ENCODE measurements at places on chromosomes 6 and 20.

GRCh38 chr20:1775117-1775516 lies 117.5 kb upstream of the SIRPG start:
- DNase-seq, result no peak

GRCh38 chr20:17852323-17852722 lies 116.3 kb downstream of the SNX5 start:
- no peak for DNase-seq

GRCh38 chr6:138957484-138957883 lies 30.6 kb downstream of the REPS1 start:
- no peak for DNase-seq

GRCh38 chr20:17648791-17649730 lies 33.0 kb downstream of the RRBP1 start:
- no peak for DNase-seq

- no peak for DNase-seq
Observed at GRCh38 chr6:167572106-167572505, 247.2 kb downstream of the TTLL2 start.

DNA sequence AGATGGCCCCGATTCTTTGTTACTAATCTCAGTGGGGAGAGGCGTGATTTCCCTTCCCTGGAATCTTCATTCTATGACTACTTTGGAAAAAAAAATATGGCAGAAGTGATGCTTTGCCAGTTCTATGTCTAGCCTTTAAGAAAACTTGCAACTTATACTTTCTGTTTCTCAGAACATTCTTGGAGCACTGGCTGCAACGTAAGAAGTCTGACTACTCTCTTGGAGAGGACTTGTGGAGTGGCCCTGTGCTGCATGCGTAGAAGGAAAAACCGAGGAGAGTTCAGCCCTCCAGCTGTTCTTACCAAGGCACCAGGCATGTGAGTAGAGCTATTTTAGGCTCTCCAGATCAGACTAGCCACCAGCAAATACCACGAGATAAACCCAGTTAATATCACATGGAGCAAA lies 77.6 kb upstream of the STXBP5 start:
- no peak for DNase-seq

DNA sequence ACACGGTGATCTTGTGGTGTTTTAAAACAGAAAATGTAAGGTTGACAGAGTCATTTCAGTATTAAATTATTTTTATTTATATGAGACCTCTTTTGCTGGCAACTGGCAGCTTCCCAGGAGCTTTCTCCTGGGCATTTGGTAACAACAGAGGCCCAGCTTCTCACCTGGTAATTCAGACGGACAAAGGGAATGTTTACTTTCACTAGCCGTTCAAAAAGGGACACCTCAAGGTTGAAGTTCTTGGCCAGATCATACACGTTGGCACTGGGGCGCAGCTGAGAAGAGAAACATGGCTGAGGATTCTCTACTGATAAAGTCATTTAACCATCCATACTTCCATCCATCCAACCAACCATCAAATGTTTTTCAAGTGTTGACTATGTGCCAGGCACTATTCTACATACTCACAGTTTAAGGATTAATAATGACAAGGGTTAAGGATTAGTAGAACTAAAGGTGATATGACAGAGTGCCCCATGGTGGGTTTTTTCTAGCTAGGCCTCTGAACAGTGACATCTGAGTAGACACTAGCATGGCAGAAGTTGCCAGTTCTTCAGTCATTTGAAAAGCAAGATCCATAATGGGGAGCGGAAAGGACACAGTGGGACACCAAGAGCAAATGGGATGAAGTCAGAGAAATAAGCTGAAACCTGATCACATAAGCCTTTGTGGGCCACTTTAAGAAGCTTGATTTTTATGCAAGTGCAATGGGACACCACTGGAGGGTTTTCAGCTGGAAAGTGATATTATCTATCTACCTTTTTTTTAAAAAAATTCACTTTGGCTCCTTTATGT lies 25.1 kb downstream of the ZNFX1 start:
- no peak for DNase-seq

GRCh38 chr6:106860940-106861339 lies 113.6 kb downstream of the CD24 start:
- no peak for DNase-seq

GRCh38 chr6:14270925-14271788 lies 153.6 kb downstream of the CD83 start:
- DNase-seq, result no peak

DNA sequence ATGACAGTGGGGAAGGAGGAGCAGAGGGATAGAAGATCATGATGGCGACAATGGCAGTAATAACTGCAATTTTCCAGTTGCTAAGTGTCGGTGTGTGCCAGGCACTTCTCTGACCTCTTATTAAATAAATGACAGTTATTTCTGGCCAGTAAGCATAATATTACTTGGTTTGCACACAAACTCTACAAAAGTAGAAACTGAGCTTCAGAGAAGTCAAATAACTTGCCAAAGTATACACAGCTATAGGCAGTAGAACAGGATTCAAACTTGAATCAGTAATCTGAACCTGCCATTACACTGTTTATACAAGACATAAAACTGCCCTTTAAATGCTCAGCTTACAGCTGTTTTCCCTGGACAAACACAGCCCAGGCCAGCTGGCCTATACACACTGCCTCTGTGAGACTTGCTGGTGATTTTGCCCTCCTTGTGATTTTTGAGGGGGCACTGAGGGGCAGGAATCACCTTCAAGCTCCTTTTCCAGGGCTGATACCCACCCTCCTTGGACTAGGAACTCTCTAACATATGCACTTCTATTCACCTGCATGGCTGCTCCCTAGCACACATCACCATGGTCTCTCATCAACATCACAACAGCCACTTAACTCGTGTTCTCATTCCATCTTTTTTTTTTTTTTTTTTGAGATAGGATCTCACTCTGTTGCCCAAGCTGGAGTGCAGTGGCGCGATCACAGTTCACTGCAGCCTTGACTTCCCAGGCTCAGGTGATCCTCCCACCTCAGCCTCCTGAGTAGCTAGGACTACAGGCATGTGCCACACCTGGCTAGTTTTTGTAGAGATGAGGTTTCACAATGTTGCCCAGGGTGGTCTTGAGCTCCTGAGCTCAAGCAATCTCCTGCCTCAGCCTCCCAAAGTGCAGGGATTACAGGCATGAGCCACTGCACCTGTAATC lies 63.6 kb downstream of the SLC23A2 start:
- no peak for DNase-seq

- DNase-seq, result no peak
Observed at GRCh38 chr6:11129908-11130565, 18.5 kb upstream of the ERVFRD-1 start.

GRCh38 chr6:83432636-83433035 lies 1.8 kb upstream of the ME1 start:
- no peak for DNase-seq

- DNase-seq, result no peak
Observed at GRCh38 chr6:152207915-152208714, 400.6 kb downstream of the ESR1 start.

GRCh38 chr6:4136354-4136831 lies 1.0 kb upstream of the ECI2 start:
- DNase-seq, result no peak

DNA sequence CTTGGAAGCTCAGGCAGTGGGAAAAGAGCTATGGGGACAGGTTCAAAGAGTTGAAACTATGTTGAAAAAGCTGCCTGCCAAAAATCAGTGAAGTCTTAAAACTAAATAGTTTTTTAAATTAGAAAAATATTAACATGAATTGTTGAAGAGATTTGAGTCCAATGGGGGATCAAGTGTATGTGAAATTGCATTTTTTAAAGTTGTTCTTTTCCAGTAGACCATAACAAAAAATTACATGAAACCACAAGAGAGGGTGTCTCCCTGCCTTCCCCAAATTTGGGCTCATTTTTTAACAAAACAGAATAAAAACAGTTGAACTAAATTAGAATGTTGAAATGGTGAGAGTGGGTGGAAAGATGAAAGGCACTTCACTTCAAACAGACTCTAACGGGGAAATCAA lies 31.5 kb upstream of the COL10A1 start:
- no peak for DNase-seq

- no peak for DNase-seq
Observed at GRCh38 chr20:15081261-15081660, 743.8 kb upstream of the FLRT3 start.

GRCh38 chr6:2579241-2579761 lies 171.4 kb downstream of the MYLK4 start:
- DNase-seq, result no peak

DNA sequence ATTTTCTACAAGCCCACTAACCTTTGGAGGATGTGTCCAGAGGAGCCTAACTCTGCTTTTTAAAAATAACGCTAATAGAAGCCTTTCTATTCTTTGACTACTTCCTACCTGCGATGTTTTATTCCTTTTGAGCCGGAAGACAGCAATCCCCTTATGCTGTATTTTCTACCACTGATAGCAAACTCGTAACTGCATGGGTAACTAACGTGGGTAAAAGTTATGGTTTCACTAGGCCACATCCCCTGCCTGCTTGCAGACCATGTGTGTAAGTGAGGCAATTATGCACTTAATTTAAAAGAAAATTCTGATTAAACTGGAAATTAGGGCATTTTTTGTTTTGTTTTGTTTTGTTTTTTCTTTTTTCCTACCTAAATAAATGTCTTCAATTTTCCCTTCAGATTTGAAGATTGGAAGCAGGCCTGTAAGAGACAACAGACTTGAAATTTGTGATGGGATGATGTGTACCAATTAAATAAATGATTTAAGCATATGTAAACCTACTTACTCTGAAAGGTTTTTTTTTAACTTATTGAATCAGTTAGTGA lies 931 bp downstream of the UFL1 start:
- DNase-seq, result no peak

DNA sequence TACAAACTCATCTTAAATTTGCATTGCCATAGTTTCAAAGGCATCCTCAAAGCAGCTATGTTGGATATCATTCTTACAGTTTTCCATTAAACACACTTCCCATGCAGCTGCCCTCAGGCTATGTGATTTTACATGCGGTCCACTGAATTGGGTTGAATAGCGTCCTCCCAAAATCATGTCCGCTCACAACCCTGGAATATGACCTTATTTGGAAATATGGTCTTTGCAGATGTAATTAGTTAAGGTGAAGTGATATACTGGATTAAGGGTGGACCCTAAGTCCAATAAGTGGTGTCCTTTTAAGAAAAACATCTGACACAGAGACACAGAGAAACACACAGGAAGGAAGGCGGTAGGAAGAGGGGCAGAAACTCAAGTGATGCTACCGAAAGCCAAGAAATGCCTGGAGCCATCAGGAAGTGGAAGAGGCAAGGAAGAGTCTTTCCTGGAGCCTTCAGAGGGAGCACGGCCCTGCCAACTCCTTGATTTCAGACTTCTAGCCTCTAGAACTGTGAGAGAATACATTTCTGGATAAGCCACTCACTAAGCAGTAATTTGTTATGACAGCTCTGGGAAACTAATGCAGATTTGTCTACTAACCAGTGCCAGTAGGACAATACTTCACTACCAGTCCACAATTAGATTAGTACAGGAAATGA lies 42.7 kb upstream of the NHSL1 start:
- DNase-seq, result no peak

GRCh38 chr6:137213331-137213740 lies 5.8 kb downstream of the IFNGR1 start:
- no peak for DNase-seq

- no peak for DNase-seq
Observed at GRCh38 chr20:15476186-15476585, 1097.1 kb downstream of the KIF16B start.

GRCh38 chr20:63087872-63088680 lies 81.3 kb upstream of the BHLHE23 start:
- DNase-seq, result no peak

GRCh38 chr6:340991-341827 lies 48.9 kb downstream of the DUSP22 start:
- DNase-seq, result no peak

- no peak for DNase-seq
Observed at GRCh38 chr6:98827295-98828159, 6.8 kb upstream of the POU3F2 start.

DNA sequence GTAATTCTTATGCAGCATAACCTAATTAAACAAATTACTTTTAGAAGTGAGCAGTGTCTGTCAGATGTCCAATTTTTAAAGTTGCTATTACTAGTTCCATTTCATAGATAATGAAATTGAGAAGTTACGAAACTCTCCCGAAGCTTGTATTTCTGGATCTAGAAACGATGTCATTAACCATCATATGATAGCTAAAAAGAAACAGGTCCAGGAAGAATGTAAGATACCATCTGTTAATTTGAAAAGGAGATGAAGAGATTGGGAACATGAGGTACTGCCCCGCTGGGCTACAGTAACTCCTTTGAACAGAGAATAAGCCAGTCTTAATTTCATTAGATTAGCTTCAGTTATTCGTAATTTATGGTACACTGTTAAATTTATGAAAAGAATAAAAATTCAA lies 47.5 kb upstream of the TMX4 start:
- no peak for DNase-seq

GRCh38 chr20:19427480-19427879 lies 215.0 kb downstream of the SLC24A3 start:
- DNase-seq, result no peak

- no peak for DNase-seq
Observed at GRCh38 chr20:20407891-20408805, 40.2 kb downstream of the INSM1 start.

DNA sequence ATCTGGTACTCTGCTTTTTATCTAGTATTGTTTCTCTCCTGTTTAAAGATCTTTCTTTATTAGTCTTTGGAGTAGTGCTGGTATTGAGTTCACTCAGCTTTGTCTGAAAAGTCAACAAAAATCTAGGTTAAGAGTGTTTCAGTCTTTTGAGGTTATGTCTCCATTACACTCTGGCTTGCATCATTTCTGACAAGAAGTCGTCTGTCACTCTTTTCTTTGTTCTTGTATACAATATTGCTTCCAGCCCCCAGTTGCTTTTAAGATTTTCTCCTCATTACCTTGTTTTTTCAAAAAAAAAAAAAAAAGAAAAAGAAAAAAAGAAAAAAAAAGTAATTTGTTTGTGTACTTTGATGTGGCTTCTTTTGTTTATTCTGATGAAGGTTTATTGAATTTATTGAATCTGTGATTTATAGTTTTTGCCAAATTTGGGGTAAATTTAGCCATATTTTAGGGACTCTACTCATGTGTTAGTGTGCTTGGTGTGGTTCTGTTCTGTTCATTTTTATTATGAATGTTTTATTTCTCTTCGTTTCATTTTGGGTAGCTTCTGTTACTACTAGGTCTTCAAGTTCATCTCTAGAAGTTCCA lies 408.9 kb downstream of the CDKAL1 start:
- DNase-seq, result no peak

- DNase-seq, result no peak
Observed at GRCh38 chr20:53654932-53655624, 61.4 kb upstream of the ZNF217 start.

- DNase-seq, result no peak
Observed at GRCh38 chr20:37917461-37917860, 14.5 kb downstream of the VSTM2L start.

DNA sequence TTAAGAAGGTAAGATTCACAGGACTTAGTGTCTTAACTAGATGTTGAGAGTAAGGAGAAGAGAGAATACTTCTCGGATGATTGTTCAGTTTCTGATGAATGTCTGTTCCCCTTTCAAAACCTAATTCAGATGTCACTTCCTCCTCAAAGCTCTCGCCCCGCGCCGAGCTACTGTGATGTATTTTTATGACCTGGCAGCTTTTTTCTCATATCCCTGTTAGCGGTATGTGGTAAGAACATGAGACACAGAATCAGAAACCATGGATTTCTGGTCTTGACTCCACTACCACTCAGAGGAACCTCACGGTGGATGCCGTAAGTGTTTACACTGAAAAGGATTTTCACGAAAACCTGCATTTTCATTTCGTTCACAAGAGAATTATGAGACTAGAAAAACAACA lies 48.4 kb downstream of the CEP43 start:
- DNase-seq, result no peak

GRCh38 chr6:158060455-158061360 lies 79.0 kb downstream of the SYNJ2 start:
- no peak for DNase-seq

- DNase-seq, result no peak
Observed at GRCh38 chr20:60063739-60064380, 105.6 kb downstream of the CDH26 start.
